Stimulated activated CD4-positive, alpha-beta T cell treated with anti-CD3 and anti-CD28 coated beads, Interleukin-15, amount 100 ng/mL, for 1 hour (primary cell): ENCODE measurements at places on chromosomes 2 and 18.

DNA sequence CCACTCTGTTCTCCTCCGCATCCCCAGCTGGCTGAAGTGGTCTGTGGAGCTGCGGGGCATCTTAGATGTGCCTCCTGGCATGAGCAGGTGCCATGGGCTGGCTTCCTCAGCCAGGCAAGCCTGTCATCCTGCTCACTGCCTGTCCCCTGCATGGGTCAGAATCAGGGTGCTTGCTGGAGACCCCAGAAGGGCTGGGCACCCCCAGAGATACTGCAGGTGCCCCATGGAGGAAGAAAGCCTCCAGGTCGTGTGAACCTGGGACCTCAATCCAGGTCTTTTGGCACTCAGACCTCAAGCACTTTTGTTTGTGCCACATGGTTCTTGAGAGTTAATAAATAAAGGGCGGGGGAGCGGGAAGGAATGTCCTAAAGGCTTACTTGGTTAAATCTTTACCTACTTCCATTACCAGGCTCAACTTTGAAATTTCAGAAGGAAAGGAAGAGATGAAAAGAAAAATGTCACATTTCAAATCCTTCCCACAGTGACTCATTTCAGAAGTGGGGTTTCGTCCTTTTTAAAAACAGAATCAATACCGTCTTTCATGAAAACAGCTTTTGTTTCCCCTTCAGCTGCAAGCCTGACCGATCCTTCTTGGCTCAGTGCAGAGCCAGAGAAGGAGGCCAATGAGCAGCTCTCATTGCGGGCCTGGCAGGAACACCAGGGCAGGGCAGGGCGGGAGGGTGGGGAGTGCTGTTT, 69.9 kb downstream of the RHOB start:
- DNase-seq, result no peak

DNA sequence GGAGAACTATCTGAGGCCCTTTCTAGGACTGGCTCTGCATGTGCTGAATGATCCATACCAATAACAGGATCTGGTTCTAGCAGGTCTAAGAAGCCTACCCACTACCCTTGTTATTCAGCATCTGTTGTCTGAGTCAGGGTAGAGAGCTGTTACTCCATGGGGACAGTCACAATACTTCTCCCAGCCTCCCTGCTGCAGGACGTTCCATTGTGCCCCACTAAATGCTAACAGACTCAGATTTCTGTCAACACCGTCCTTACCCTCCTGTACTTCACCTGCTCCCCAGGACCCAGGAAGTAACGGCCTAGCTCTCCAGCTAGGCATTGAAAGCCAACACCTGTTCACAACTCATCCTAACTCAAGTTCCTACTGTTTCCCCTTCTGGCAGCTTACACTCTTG, 719.7 kb upstream of the ID2 start:
- no peak for DNase-seq

DNA sequence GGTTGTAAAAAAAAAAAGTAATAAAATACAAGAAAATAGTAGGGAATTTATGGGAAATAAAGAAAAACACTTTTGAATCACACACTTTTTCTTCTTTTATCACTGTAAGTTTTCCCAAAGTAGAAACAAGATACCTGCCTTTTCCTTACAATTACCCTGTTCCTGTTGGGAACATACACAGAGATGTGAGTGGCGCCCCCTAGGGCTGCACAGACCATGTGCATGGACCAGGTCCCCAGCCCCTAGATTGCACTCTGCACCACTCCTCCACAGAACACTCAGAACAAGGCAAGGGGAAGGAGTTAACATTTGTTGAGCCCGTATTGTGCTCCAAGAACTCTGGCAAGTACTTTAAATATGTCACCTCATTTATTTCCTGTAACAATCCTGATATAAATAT, 118.7 kb upstream of the NRP2 start:
- DNase-seq, result peak; percentile 1

GRCh38 chr2:15363734-15364133, 197.4 kb downstream of the NBAS start:
- no peak for DNase-seq

- DNase-seq, result no peak
Measured at GRCh38 chr2:6800553-6800952, 65.2 kb downstream of the CMPK2 start.

GRCh38 chr2:68738906-68739594, 4.4 kb downstream of the ARHGAP25 start:
- no peak for DNase-seq

DNA sequence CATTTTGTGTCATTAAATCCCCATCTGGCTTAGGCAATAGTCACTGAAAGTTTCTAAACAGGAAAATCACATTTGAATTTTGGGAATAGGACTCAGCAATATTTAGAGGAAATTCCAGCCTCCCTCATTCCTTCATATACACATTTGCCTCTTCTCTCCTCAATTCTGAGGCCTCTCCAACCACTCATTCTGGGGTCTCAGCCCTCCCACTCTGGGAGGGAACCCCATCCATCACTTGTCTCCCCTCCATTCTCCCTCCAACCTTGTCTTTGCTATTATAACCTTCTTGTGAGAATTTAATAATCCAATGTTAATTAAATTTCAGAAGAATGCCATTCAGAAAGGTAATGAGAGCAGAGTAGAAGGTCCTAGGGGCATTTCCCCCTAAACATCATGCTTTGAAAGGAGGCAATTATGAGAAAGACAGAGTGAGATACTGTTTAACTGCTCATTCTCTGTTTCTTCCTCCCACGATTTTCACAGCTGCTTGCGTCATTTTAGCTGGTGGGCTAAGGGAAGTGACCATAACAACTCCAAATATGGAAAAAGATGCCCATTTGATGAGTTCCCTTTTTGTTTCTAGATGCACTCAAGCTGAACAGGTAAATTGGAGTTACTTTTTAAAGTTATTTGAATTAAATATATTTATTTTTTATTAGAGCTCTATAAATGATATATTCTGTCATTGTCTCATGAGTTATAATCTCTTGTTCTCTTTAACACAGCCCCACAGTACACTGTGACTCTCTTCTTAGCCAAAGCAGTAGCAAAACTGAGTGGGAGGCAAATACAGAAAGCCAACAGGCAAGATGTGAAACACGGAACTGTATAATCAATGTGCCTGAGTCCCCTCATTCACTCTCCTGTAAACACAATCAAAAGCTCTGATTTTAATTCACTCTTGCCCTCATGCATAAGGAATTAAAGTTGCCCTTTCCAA, 135.1 kb downstream of the DLGAP1 start:
- no peak for DNase-seq

GRCh38 chr2:204336153-204336744, 209.0 kb upstream of the PARD3B start:
- no peak for DNase-seq
